ENCODE measurements at places on chromosomes 2 and 18.

DNA sequence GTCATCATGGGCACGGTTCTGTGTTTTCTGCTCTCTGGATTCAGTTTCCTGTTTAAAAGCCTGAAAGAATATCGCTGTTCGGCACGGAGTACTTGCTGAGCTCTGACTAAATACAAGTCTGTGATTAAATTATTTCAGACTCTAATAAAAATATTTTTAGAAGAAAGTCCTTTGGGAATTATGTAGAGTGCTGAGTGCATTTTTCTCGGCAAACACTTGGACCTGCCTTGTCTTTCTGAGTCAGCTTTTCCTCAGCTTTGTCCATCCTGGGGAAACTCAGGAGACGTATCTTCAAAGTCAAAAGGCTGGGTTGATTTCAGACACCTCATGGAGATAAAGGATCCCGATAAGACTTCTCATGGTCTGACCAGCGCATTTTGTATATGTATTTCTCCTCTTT lies 45.9 kb downstream of the IL1R2 start:
- no peak for DNase-seq

- no peak for DNase-seq
Measured at GRCh38 chr18:31281437-31281836, 36.5 kb upstream of the DSG1 start.

- no peak for DNase-seq
Measured at GRCh38 chr2:37836270-37836669, 88.8 kb upstream of the RMDN2 start.

- no peak for DNase-seq
Measured at GRCh38 chr2:26095758-26096157, 61.9 kb downstream of the RAB10 start.

DNA sequence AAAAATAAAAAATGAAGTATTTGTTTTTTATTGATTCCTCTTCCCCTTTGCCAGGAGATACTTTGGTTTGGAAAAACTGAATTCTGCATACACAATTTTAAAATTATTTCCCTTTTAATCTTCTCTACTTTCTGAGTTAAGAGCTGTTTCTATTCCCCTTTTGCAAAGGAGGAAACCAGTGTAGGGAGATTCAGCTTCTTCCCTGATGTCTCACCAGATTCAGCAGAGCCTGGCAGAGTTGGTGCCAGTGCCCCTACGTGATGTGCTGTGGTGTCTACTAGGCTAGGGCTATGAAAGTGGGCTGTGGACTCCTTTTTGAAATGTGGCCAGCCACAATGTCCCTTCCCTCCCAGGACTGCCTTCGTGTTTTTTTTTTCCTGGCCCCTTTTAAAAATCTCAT lies 2.4 kb downstream of the RPE start:
- no peak for DNase-seq

- no peak for DNase-seq
Measured at GRCh38 chr2:16036951-16037350, 96.6 kb downstream of the MYCN start.

DNA sequence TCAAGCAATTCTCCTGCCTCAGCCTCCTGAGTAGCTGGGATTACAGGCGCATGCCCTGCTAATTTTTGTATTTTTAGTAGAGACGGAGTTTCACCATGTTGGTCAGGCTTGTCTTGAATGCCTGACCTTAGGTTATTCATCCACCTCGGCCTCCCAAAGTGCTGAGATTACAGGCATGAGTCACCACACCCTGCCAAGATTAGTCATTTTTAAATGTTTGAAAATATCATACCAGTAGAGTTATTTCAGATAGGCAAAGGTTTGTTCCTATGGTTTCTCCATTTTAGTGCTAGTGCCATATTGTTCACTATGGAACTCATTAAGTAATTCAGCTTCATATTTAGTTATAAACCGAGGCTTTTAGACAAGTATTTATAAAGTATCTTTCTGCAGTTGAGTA lies 52.3 kb downstream of the HIBCH start:
- DNase-seq: no peak

DNA sequence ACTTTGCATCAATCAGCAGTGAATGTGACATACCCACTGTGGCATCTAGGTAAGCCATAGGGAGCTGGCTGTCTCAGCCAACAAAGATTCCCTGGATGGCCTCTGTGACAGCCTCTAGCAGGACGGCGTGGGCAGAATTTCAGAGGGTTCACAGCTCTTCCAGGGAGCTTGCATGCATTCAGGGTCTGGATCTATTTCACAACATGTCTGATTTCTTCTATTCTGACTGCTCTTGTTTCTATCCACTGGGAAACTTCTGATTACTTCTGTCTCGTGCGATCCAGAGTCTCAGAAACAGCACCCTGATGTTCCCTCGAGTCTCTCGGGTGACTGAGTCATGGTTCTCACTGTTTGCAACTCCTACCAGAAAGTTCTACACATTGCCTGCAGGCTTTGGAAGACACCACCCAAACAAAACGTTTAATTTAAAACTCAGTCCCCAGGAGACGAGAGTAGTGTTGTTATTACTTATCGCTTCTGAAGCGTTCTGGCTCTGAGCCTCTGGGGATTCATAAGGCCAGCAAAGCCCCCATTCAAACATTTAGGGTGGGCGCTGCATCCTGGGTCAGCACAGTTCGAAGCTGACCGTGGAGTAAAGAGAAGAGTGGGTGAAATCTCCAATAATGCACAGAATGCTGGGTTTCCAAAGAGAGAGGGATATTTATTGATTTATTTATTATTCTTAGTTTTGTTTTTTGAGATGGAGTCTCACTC lies 41.9 kb upstream of the ODC1 start:
- DNase-seq: no peak

DNA sequence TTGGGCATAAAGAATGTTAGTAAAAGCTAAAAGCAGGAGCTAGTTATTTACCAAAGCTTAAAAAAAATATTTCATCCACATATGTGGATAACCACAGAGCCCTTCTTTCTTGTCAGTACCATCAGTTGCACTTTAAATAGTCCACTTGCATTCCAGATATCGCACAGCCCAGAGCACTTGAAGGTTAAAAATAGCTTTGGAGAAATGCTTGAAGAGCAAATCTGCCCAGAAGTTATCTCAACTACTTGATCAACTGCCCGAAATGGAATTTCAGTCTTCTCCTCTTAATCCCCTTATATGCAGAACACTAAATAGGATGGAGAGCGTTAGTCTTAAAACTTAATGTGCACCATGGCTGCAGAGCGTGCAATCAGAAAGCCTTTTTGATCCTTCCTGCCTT lies 148.3 kb downstream of the PLEKHA3 start:
- DNase-seq: no peak

- DNase-seq: no peak
Measured at GRCh38 chr2:231764760-231765159, 16.3 kb downstream of the PDE6D start.

DNA sequence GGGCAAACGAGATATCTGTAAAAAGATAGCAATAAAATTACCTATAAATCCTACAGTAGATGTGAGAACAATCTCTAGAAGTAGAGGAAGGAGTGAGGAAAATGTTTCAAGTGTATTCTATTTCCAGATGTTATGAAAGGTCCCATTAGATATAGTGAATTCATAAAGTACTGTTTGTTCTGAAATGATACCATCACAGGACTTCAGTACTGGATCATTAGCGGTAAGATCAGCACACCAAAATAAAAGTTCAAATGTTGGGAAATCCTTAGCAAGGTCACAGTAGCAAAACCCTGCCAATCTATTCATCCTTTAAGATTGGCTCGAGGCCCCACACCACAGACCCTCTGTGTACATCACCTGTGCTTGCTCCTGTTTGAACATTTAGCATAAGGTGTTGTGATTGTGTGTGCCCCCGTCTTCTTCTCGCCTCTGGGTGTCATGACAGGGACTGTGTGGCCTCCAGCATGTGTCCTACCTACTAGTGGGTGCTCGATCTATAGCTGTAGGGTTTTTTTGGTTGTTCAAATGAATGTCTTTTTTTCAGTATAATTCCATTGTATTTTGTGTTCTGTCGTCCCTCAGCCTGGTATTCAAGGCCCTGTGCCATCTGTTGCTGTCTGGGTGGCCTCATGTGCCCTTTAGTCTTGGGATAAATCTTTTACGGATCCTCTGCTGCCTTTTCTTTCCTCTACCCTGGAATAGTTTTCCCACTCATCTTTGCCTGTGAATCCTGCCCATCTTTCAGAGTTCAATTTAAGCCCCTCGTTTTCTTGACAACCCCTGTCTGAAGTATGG lies 9.1 kb downstream of the MFSD6 start:
- DNase-seq: no peak

GRCh38 chr18:42053188-42053781 lies 98.3 kb downstream of the PIK3C3 start:
- peak; percentile 27 for DNase-seq

GRCh38 chr2:53460347-53460746 lies 307.3 kb upstream of the CHAC2 start:
- DNase-seq: peak; percentile 11

Measured in LNCaP clone FGC (cell line).